Activated naive CD8-positive, alpha-beta T cell treated with anti-CD3 and anti-CD28 coated beads for 36 hours (primary cell): ENCODE measurements at places on chromosomes 3 and 15. TPM values are rescaled to one million over a fixed set of nuclear protein-coding genes. Genes with fewer than 3 reads are reported as not detected.

DNA sequence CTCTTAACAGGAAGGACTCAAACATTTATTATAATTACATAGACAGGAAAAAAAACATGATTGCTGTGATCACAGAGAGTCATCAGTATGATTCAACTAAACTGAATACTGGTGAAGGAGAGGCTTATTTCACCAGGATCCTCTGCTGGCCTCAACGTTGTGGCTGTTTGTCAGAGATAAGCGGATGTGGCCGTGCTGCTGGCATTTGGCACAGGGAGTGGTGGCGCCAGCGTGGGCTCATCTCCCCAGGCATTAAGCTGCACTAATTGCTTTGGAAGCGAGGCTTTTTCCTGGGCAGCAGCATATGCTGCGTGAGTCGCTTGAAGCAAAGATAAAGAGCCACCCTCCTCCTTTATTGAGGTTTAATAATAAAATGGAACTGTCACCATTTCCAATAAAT is 306.7 kb downstream of the LRTM1 start:
- H3K27me3 ChIP-seq: peaks cover 8% of the 10 kb centered on the region
- H3K4me1 ChIP-seq: no peaks in the 10 kb centered on the region
- H3K27ac ChIP-seq: no peak overlapping the region
- DNase-seq: no peak

DNA sequence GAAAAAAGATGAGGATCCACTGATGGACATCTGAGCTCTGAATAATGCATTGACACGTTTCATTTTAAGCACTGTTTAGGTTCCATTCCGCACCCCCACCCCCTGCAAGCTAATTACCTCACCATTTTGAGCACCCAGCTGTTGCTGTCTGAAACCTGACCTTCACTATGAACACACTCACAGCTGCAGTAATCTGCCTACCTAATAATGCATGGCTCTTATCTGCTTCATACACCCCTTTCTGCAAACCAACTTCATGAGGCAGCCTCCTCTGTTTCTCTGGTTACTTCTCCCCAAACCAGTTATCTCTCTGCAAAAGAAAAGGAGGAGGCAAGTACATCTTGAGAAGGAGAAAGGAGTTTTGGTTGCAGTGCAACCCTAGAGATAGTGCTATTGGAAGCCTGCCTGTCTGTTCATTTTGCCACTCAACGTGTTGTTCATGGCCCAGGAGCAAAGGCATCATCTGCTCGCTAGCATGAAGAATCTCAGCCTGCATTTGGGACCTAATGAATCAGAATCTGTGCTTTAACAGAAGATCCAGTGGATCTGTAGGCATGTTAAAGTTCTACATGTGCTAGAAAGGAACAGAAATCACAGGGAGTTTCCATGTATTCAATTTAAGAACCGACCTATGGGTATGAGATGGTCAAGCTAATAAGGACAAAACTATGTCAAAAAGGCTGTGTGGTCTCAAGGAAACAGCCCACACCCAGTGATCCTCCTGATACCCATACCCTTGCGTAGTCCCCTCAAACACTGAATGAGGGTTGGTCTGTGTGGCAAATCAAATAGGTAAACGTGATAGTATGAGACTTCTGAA is 87.2 kb downstream of the MB21D2 start:
- H3K4me1 ChIP-seq: peaks cover 11% of the 10 kb centered on the region
- no peak for DNase-seq
- peaks cover 4% of the 10 kb centered on the region for H3K36me3 ChIP-seq
- no peak overlapping the region for H3K4me3 ChIP-seq

DNA sequence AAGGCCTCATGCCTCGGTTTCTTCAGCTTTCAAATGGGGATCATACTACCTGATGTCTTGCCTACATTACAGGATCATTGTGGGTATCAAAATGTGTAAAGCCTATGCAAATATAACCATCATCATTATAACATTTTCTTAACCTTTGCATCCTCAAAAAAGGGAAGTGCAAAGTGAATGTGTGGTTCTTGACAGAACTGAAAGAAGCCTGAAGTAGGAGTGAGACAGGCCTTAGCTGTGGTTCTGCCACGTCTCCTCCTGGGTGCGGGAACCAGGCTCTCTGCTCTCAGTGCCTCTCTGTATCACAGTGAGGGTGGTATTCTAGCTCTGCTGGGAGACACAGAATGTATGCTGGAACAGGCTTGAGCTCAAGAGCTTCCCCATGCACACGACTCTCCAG is 316.9 kb upstream of the ICE2 start:
- H3K4me1 ChIP-seq: peaks cover 55% of the 10 kb centered on the region
- DNase-seq: no peak
- H3K4me3 ChIP-seq: no peak overlapping the region
- peak overlapping the region; percentile 72 for H3K27ac ChIP-seq
- H3K27me3 ChIP-seq: no peaks in the 10 kb centered on the region
- H3K36me3 ChIP-seq: peaks cover 21% of the 10 kb centered on the region

DNA sequence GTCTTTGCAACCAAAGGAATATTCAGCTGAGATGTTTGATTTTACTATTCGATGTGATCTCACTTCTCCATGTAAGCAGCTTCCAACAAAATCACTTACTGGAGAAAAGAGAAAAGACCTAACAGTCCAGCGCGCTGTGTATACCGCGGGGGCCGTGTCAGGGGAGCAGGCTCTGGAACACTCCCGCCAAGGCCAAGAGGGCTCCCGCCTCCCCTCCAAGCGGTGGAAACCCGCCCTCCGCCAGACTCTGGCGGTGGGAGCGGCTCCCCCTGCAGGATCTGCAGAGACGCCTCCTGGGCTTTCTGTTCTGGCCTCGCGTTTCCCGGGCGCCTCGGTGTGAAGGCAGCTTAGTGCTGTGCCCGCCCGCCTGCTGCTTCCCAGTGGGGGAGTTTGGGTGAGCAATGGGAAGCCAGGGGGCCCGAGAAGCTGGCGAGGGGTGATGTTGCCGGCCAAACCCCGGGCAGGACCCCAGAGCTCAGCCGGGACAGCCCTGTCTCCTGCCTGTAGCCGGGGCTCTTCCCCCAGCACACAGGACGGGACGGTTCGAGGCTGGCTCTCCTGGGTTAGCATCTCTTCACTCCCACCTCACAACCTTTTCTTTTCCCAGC is 36.3 kb downstream of the CHST14 start:
- no peaks in the 10 kb centered on the region for H3K36me3 ChIP-seq
- H3K4me3 ChIP-seq: peak overlapping the region; percentile 43
- no peak overlapping the region for H3K27ac ChIP-seq
- H3K4me1 ChIP-seq: peaks cover 16% of the 10 kb centered on the region
- peak; percentile 77 for DNase-seq

GRCh38 chr15:101042320-101042719 is 123.2 kb downstream of the LRRK1 start:
- H3K4me3 ChIP-seq: no peak overlapping the region
- H3K27me3 ChIP-seq: peaks cover 39% of the 10 kb centered on the region
- H3K36me3 ChIP-seq: no peaks in the 10 kb centered on the region
- no peak overlapping the region for H3K27ac ChIP-seq
- no peak for DNase-seq

DNA sequence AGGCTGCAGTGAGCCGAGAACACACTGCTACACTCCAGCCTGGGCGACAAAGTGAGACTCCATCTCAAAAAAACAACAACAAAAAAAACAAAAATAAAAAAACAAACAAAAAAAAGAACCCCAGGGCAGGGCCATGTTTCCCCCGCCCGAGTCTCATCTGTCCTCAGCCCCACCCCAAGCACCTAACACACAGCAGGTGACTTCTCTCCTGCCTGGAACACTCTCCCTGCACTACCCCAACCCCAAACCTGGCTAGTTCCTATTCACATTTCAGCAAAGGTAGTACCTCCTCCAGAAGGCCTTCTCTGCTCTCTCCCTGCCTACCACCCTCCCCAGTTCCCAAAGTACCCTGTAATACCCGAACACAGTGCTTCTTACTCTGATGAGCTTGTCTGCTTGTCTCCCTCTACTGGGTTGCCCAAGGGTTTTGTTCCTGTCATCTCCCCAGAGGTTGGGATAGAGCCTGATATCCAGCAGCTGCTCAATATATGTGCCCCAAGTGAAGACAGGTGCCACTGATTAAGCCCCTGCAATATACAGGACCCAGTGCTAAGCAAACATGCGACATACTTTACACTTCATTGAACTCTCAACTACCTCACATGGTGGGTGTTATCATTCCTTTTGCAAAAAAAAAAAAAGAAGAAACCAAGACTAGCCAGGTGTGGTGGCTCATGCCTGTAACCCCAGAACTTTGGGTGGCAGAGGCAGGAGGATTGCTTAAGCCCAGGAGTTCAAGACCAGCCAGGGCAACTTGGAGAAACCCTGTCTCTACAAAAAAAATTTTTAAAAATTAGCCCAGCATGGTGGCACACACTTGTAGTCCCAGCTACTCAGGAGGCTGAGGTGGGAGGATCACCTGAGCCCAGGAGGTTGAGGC is 103.6 kb downstream of the DAPK2 start:
- H3K36me3 ChIP-seq: peaks cover 3% of the 10 kb centered on the region
- H3K4me3 ChIP-seq: no peak overlapping the region
- H3K4me1 ChIP-seq: peaks cover 26% of the 10 kb centered on the region
- DNase-seq: no peak
- H3K27ac ChIP-seq: no peak overlapping the region

DNA sequence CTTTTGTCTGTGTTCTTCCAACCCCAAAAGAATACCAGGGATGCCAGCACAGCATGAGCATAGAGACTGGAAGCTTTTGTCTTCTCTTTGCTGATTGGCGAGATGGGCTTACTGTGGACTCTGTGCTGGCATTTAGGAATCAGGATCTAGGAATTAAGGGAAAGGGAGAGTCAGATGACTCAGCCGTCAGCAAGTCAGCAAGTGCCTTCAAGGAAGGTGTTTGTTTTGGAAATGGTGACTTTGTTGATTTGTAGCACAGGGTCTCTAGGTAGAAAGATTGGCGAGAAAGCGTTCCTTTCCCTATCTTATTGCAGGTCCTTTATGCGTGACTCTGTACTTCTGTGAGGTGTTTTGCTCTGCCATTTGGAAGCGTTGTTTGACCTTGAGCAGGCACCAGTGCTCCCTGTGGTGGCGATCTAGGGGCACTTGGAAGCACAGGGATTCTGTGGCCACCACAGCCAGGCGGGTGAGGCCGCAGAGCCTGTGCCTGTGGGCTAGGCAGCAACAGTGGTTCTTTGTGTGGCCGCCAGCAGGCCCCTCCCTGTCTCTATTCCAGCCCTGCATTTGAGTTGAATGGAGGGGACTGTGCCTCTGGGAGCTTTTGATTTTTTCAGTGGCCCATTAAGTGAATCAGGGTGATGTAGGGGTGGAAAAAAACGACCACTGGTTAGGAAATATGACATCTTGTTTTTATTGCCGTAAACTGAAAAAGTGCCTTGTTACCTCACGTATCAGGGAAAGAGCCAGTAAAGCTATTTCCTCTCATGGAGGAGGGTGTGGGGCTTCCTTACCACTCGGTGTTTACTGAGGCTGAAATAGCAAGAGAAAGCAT is 19.0 kb downstream of the FAN1 start:
- no peak overlapping the region for H3K4me3 ChIP-seq
- no peaks in the 10 kb centered on the region for H3K27me3 ChIP-seq
- no peak overlapping the region for H3K27ac ChIP-seq
- H3K36me3 ChIP-seq: no peaks in the 10 kb centered on the region

GRCh38 chr3:154783521-154783931 is 296.6 kb upstream of the MME start:
- no peaks in the 10 kb centered on the region for H3K27me3 ChIP-seq
- H3K36me3 ChIP-seq: no peaks in the 10 kb centered on the region
- no peak overlapping the region for H3K4me3 ChIP-seq
- no peak overlapping the region for H3K27ac ChIP-seq

GRCh38 chr3:55246033-55246432 is 241.1 kb downstream of the WNT5A start:
- H3K4me3 ChIP-seq: no peak overlapping the region
- no peaks in the 10 kb centered on the region for H3K4me1 ChIP-seq
- no peaks in the 10 kb centered on the region for H3K36me3 ChIP-seq
- DNase-seq: no peak
- no peaks in the 10 kb centered on the region for H3K27me3 ChIP-seq

DNA sequence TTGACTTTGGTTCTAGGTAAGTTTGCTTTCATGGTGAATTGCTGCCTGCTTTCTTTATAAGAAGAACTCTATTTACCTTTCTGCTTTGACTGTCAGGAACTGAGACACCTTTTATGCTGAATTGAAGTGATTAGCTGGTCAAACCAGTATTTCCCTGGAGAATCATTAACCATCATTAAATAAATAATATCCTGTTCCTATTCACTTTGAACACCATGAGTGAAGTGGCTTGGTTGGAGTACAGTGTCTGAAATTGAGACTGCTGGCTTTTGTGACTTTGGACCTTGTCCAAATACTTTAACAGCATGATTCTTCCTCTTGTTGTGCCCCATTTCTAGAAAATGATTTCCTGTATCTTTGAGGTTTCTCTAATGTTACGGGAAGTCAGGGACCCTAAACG is 5.6 kb upstream of the TMEM62 start:
- peaks cover 2% of the 10 kb centered on the region for H3K36me3 ChIP-seq
- no peak for DNase-seq
- no peaks in the 10 kb centered on the region for H3K27me3 ChIP-seq
- H3K4me3 ChIP-seq: no peak overlapping the region

DNA sequence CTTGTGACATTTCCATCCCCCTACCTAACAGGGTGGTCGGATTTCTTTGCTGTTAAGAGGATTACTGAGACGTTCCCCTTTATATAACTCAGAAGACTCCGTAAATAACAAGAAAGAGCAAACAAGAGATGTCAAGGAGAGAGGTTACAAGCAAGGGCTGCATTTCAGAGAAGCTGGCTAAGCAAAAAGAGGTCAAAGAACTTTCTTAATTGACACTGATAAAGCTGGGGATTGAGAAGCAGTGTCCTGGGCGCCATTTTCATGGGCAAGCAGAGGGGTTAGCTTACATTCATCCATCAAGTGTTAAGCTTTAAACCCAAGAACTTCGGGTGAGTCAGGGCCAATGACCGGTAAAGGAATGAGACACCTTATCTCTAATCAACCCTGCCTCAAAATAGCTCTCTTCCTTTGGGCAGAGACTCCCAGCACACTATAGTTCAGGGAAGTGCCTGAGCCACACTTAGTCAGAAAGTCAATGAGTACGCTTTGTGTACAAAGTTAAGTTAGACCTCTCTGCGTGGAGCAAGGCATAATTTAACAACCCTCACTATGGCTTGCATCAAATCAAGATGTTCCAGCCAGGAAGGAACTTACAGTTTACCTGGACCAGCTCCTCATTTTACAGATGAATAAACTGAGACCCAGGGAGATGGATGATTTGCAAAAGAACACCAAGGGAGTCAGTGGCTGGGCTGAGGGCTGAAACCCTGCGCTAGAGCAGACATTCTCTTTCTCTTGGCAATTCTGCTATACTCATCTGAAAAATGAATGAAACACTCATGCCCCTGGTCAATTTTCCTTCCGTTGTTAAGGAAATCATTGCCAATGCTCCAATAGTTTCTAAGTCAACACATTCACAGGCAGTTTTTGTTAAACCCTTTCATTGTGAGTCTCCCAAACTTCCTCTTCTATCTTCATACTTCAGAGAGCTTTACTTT is 44.6 kb downstream of the CCNL1 start:
- H3K27me3 ChIP-seq: no peaks in the 10 kb centered on the region
- DNase-seq: no peak
- no peak overlapping the region for H3K4me3 ChIP-seq
- peaks cover 9% of the 10 kb centered on the region for H3K4me1 ChIP-seq
- no peak overlapping the region for H3K27ac ChIP-seq

GNAI2 gene
- total RNA-seq: 217 TPM

ST3GAL6 gene
- total RNA-seq: 0.58 TPM

ZNF80 gene
- 1.3 TPM for total RNA-seq

TRIP4 gene
- 18.4 TPM for total RNA-seq
